ENCODE measurements at places on chromosomes 12 and 14.

DNA sequence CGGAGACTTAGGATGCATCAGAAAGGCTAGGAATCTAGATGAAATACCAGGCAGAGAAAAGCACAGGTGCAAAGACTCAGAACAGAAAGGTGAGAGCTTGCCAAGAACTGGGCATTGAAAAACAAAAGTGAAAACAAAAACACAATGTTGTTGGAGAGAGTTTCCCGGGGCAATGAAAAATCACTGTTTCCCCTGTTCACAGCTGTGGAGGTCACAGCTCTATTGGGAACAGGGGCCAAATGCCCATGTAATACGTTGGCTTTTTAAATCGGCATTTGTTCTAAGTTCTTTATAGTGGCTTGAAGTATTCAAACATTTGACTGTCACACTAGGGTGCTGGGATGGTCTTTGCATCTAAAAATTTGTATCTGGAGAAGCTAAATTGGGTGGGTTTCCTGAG is 108.3 kb downstream of the SLC15A4 start:
- DNase-seq: no peak

GRCh38 chr14:103021684-103022001 is 35.7 kb downstream of the CDC42BPB start:
- DNase-seq: no peak

GRCh38 chr14:54691525-54692283 is 124.8 kb downstream of the SAMD4A start:
- DNase-seq: peak; percentile 22

DNA sequence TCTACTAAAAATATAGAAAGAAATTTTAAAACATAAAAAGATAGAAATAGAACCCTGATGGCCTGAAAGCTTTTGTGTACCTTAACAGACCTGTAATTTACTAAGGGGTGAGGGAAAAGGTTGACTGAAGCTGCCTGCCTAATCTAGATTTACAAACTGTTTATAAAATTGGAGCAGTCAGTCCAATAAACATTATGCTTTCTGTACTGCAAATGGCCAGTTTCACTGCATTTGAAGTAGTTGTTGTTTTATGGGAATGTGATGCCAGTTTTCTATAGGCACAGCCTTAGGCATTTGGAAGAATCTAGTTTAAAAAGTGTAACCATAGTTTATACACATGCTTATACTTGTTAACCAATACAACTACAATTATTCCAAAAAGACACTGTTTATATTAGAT is 19.1 kb downstream of the SIX1 start:
- DNase-seq: no peak

GRCh38 chr12:15933751-15934150 is 22.6 kb downstream of the DERA start:
- no peak for DNase-seq

- DNase-seq: no peak
Measured at GRCh38 chr12:2687726-2688125, 107.0 kb upstream of the FKBP4 start.

GRCh38 chr14:93733631-93734030 is 54.7 kb downstream of the PRIMA1 start:
- no peak for DNase-seq

DNA sequence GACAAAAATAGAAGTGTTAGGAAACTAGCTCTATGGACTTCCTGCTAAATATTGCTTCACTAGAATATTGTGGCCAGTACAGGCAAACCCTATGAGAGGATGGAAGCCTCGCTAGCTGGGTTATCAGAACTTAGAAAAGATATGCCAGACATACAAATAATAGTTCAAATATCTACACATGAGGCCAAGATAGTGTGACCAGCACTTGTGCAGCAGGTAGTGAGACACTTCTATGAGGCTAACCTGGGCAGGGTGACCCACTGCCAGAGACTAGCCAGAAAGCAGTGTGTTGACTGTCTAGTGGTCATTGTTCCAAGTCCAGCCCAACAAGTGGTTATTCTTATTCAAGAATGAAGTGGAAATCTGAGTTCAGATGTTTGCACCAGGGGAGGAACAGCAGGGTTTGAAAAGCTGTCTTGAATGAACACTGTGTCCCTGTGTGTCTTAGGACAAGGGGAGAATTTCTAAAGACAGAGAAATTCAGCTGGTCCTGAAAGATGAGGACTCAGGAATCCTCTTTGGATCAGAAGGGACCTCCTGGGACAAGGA is 16.3 kb downstream of the TSPAN8 start:
- DNase-seq: no peak

DNA sequence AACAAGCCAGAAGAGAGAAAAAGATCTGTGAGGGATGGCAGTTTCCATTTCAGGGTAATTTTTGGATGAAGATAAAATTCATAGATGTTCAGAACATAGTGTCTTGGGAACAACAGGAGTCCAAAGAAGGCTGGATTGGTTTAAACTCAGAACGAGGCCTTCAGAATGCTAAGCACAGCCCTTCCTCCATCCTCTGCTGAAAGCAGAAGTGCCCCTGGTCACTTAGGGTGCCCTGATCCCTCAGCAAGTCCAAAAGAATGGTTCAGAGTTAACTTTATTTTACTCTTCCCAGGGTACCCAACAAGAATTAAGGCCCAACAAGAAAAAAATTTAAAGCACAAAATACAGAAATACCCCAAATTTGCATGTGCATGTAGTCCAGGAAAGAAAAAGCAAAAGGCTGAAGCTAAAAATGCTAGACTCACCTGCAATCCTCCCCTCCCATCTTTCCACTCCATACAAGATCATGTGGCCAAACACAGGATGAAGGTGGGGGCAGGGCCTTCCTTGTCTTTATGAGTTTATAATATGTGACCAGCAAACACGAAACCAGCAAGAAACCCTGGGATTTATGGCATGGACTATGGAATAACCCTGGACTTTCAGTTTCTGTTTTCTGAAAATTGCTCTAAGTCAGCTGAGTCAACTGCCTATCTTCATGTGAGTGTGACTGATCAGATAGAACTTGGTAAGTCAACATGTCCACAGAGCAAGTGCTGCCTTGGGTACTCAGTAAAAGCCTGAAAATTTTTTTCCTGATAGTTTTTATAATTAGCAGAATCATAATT is 21.2 kb downstream of the MAX start:
- DNase-seq: no peak

DNA sequence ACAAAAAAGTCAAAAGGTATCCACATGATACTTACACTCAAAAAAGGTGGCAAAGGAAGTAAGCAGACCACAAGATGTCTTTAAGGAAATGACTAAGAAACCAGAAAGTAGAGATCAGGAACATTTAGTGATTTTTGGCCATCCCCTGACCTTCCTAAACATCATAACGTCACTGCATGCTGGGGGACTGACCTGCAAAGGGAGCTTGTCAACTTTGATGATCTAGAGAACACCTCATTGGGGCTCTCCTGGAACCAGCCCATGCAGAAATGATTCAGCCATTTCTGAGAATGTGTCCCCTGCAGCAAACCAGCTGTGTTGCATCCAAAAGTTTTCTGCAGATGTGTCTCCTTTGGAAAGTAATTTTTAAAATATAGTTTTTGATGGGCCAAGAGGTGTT is 152.2 kb upstream of the RASSF8 start:
- DNase-seq: no peak

DNA sequence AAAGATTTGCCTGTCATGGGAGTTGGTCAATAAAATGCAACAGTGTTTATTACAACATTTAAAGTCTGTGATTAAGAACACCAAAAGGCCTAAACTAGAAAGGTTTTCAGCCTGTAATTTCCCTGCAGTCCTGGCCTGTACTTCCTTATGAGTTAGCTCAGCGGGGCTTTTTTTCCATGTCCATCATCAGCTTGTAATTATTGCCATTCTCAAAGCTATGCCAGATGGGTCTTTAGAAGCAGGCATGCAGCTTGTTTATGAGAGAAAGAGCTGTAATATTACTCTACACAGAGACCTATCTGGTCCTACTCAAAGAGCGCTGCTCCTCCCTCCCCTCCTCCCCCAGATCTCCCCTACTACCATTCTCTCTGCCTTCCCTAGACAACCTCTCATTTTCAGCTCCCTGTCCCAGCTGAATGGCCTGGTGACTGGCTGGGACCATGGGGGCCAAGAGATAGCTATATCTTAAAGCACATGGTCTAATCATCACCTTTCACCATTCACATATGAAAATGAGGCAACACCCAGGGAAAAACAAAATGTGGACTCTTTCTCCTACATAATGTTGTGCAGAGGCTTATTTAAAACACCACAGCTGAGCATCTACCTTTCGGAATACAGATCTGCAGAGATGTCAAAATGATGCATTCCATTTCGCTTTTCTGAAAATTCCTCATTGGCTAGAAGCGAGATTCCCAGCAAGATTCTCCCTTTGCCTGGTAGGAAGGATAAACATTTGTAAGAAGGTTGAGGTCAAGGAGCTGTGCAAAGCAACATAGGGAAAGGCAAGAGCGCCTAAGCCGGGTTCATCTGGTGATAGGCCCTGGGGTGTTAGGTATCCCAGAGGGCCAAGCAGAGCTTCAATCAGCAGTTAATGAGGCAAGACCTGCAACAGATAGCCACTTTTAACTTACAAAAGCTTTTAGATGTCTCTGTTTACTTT is 209.7 kb upstream of the CDKN3 start:
- no peak for DNase-seq

DNA sequence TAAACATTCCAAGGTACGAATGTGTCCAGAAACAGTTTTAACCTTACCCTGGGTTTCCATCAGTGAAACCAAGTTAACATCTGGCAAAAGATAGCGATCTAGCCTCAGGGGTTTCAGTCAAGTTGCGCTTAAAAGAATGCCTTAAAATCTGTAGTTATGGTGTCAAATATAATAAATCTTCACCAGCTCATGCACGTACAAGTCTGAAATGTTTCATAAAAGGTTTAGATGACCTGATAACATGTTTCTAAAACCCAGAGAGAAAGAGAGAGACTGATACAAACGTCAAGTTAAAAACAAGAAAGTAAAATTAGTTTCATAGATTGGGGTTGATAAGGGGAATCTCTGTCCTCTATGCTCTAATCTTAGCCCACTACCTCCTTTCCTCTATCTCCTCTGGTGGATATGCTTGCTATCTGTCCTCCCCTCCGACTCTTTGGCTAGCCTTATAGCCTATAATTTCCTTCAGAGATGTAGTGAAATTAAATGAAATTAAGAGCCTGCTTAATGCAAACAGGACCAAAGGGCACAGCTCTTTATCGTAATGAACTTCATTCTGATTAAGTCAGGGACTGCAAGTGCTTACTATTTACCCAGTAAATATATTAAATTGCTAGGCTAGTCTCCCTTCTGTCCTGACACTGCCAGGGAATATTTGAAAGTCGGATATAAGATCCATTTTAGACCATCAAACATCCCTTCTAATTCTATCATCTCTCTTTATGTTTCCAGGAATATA is 18.4 kb upstream of the FOS start:
- no peak for DNase-seq

GRCh38 chr14:69955855-69956845 is 76.9 kb downstream of the SMOC1 start:
- DNase-seq: no peak

- DNase-seq: no peak
Measured at GRCh38 chr14:61608245-61609165, 86.8 kb upstream of the HIF1A start.

Measured in 8988T (cell line).